ENCODE measurements at places on chromosomes 2 and 18.

- no peak for DNase-seq
These were observed 2.4 kb downstream of the MYL12B start for GRCh38 chr18:3264362-3264761.

DNA sequence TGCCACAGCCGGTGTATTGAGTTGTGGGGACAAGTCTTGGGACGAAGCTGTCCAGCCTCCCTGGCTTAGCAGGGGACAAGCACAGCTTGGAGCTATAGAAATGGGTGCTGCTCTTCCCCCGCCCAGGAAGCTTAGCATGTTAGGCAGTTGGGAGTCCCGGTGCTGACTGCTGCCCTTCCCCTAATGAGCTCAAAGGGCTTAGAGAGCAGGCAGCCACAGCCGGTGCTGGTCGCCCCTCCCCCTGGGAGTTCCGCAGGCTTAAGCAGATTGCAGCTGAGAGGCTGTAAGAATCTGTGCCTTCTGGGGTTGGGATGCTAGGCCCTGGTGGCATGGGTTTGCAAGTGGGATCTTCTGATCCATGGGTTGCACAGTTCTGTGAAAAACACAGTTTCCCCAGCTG is 237.3 kb downstream of the DCDC2C start:
- DNase-seq: no peak

DNA sequence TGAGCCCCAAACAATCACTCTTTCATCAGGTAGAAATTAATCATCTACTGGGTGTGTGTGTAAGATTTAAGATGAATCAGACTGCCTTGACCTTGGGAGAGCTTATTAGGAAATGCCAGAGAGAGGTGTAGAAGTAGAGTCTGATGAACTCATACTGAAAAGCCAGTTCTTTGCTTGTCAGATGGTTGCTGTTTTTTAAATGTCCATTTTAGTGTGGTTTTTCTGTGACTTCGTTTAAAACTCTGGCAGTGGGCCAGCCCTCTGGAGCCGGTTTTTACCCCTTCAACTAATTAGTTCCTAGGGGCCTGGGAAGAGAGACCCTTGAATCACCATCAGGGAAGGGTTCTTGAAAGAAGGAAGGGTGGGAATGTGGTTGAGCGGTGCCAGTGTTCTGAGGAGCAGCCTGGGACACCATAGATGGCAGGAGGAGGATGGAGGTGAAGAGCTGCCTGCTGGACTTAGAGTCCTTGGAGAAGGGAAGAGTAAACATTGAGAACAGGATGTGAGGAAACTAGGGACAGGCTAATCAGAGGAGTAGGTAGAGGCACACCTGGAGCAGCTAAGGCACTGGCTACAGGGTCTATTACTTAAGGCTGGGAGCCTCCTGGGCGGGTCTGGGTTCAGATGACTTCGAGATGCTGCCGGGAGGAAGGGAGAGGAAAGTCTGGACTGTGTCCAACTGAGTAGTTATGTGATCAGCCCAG is 66.1 kb downstream of the LRRFIP1 start:
- DNase-seq: no peak

- DNase-seq: no peak
These were observed 51.9 kb downstream of the PLA2R1 start for GRCh38 chr2:160010361-160011145.

DNA sequence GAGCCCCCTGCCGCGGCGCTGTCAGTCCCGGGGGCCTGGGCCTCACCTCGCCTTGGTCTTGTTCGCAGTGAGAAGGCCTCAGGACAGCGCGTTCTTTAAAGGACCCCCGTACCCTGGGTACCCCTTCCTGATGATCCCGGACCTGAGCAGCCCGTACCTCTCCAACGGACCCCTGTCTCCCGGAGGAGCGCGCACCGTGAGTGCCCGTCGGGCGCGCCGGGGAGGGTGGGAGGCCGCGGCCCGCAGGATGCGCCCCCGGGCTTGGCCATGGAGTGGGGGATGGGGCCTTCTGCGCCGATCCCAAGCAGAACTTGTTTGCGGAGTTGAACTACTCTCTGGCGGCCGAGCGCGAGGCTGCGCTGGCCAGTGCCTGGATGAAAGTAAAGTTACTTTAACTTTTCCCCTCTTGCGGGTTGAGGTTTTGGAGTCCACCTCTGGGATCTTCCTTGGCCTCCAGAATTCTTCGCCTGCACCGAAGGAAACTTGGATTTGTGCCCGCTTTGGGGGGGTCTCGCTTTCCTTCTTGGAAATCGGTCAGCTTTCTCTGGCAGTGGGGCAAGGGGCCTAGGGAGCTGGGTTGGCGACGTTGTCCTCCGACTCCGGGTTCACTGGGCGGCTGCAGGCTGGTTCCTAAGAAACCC is 1.2 kb downstream of the TCF7L1 start:
- DNase-seq: no peak

DNA sequence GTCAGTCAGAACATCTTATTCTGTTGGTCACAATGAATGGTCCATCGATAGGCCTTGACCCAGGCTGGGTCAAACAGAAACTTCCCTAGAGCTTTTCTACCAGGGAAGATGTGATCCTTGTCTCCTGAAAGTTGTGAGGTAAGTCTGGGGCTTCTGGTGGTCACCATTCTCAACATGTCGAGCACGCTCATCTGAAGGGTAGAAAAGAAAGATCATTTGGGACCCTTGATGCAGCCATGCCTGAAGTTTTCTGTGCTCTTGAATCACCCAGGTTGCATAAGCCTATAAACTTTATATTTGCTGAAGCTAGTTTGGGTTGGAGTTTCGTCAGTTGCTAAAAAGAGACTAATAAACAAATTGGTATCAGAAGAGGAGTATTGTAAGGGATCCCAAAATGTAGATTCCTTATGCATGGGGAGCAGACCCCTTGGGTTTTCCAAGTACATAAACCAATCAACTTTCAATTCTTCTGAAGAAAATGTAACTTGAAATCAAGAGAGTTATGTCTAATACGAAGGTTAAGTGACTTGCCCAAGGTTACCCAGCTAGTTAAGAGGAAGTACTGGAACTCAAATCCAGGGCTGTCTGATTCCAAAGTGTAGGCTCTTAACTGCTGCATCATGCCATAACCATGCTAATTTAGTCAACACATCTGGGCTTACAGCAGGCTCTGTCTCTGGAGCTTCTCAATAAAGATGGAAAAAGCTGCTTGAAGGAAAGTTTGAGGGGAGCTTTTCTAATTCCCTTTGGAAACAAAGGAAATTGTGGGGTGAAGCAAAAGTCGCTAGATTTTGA is 23.2 kb downstream of the TMEM17 start:
- no peak for DNase-seq

DNA sequence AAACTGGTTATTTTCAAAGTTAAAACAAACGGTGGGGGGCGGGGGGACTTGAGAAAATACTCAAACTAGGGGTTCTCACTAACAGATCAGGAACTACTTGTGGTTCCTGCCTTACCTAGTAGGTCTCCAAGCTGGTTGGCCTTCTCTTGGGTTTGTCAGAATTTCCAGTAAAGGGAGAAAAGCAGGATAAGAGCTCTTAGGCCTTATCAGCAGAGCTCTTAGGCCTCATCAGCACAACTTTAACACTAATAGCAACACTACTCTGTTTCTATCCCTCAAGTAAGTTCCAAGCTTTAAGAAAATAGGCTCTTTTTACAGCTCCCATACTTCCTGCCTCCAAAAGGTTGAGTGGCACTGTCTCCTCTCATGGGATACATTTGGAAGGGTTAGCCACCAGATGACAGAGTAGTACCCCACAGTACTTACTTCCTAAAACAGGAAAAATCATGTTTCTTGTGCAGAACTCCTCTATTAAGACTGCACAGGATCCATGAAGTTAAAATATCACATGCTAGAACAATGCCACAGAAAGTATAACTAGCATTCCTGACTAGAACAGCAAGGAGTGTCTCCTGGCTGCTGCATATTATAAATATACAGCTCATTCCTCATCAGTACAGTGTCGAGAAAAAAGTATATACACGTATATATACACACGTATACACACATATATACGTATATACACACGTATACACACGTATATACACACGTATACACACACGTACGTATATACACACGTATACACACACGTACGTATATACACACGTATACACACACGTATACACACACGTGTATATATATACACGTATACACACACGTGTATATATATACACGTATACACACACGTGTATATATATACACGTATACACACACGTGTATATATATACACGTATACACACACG is 6.1 kb downstream of the FBXO11 start:
- DNase-seq: no peak

DNA sequence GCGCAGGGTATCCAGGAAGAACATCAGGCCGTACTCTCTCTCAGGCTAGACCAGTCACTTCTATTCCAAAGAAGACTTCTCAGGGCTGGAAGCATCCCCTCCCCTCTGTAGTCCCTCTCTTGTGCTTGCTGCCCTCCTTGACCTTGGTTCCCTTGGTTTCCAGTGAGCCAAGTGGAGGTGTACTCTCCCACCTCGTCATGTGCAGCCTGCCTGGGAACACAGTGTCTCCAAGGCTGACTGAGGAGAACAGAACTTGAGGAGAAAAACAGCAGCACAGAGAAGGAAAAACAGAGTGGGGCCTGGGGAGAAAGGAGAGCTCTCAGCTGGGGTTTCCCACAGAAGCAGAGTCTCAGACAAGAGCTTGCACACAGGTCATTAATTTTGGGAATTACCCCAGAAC is 52.7 kb downstream of the HAUS1 start:
- no peak for DNase-seq

GRCh38 chr2:54604871-54605270 is 118.6 kb upstream of the EML6 start:
- no peak for DNase-seq

DNA sequence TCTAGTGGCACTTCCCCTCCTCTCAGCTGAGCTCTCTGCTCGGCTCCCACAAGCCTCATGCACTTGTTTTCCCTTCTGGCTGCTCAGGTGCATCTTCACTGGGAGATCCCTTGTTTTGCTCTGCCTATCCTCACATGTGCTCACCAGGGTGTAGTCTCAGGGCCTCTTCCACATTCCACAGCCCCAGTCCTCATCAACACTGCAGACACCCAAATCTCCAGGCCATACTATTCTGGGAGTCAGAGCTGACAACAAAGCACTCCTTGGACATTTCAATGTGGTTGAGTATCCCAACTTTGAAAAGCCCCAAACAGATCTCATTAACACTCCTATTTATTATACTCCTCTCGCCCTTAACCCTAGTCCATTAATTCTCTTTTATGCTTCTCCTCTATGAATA is 71.3 kb downstream of the CCDC93 start:
- DNase-seq: no peak

GRCh38 chr2:207792244-207792785 is 22.6 kb upstream of the FZD5 start:
- DNase-seq: peak; percentile 74

DNA sequence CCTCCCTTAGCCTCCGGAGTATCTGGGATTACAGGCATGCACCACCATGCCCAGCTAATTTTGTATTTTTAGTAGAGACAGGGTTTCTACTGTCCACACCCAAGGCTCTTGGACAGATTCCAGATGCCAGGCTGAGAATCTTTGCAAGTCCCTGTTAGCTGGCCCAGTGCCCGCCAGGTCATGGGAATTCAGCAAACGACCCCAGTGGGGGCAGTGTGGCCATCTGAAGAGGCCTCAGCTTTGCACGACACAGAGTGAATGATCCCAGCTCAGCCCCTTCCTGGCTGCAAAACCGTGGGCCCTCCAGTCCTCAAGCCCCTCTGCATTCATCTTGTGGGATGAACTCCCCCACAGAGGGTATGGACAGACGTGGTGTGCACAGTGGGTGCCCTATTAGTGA is 179.5 kb upstream of the ID2 start:
- no peak for DNase-seq

GRCh38 chr2:6644261-6644660 is 221.4 kb downstream of the CMPK2 start:
- no peak for DNase-seq

- DNase-seq: no peak
These were observed 14.7 kb upstream of the MAPRE2 start for GRCh38 chr18:35026407-35027061.

DNA sequence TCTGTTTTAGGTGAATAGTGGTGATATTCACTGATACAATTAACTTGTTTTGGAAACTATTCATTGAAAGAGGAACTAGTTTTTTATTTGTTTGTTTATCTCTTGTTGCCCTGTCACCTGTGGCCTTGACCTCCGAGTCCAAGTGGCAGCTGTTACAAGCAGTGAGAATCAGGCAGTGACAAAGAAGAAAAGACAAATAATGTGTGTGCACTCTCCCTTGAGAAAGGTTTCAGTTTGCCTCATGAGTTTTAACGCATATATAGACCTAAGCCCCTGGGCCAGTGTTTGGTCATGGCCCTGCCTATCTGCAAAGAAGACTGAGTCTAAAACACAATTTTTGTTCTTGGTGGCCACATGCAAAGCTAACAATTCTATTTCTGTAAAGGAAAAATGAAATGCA is 15.3 kb downstream of the KYNU start:
- no peak for DNase-seq

DNA sequence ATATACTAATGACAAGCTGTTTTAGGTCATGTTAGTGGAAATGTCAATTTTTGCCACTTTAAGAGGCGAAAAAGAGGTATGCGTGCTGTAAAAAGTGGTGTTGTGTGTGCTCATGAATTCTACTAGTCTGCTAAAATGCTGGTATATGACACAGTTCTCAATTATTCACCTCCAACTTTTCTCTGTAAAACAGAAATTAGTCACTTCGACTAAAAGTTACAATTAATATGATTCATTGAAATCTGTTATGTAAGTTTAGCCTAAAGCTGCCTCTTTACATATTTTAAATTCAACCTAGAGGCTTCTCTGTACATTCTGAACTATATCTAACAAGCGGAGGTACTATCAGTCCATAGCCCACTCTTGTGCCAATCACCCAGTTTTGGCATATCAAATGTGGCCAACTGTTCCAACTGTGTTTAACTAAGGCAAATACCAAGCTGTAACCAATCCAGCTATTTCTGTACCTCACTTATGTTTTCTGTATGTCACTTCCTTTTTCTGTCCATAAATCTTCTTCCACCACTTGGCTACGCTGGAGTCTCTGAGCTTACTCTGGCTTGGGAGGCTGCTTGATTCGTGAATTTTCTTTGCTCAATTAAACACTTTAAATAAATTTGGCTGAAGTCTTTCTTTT is 20.8 kb downstream of the BAZ2B start:
- DNase-seq: no peak

DNA sequence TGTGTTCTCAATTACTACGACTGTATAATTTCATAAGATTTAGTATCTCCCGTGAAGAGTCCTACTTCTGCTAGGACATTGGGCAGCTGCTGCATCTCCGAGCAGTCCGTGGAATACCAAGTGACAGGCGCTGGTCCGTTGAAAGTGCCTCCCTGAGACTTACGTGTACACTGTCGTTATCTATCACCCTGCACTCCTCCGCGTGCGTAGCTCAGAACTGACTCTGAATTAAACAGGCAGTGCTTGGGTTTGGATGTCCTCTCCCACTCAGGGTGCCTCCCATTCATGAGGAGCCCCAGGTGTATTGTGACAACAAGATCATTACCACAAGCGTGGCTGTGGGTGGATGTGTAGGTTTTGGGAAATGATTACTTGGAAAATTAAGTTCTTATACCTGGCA is 148.4 kb downstream of the SH3RF3 start:
- DNase-seq: no peak

GRCh38 chr2:207064128-207064690 is 101.5 kb downstream of the KLF7 start:
- DNase-seq: no peak

DNA sequence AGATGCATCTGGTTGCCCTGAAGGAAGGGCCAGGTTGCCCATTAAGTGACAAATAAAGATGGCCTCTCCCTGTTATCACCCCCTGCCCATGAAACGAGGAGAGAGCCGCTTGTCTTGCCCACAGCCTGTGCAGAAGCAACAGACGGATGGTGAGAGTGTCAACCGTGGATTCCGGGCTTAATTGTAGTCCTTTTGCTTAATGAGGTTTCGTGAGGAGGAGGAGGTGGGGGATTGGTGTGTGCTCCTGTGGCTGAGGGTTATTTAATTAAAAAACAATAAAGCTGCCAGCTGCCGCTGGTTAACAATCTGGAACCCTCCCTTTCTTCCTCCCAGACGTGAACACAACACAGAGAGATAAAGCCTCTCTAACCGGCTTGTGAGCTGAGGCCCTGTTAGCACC is 188.0 kb upstream of the PARD3B start:
- no peak for DNase-seq

Data from COLO829 (cell line).